ENCODE measurements at places on chromosomes 4 and X.

DNA sequence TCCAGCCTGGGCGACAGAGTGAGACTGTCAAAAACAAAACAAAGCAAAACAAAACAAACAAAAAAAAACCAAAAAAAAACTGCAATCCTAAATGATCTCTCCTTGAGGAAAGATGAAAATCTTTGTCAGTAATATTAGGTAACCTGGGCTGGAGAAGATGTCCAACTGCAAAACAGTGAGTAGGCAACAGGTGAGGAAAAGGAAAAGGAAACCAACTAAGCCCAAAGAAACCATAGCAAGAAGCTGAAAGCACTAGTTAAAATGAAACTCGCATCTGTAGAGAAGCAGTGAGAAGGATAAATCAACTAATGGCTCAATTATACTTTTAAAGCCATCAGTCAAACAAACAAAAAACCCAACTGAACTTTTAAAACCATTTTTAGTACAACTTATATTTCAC is 54.2 kb downstream of the ENOX2 start:
- DNase-seq = no peak

DNA sequence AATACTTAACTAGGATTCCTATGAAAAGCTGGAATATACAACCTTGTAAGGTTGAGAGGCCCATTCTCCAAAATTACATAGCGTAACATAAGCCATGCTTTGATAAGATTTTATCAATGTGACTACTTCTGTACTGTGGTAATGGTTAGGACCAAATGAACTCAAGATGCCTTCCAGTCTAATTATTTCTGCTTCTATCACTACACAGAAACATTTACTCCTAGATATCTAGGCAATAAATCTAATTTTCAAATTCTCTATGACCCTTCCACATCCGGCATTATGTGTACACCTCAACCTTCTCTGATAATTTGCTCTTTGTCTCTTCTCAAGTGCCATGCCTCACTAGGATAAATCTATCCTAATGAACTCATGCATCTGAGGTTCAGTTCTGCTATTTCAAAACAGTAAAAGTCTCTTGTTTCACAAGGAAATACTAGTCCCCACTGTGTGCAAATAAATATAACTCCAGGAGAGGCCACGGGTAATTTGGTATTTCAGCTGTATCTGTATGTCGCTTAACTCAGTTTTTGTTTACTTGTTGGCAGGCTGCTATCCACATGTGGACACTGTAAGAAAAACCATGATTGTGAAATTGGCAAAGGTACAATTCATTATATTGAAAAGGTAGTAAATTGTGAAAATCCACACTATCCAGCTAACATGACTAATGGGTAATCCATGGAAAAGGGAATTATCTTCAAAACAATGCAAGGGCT is 93.3 kb downstream of the PRDM5 start:
- DNase-seq = peak; percentile 74

DNA sequence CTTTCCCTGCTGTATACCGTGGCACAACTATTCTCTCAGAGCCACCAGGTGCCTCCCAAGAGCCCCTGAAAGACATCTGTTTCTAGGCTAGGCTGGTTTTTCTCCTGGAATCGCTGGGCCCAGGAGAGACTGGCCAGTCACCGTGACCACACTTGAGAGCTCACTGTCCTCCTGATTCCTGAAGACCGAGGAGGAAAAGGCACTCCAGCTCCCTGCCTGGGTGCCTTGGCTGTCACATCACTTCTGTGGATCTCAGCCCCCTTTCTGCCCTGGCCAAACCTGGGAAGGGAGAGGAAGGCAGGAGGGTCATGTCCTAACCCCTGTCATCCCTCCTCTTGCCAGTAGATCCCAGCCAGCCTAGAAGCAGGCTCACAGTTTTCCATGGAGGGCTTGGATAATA is 54.7 kb upstream of the LAS1L start:
- no peak for DNase-seq

DNA sequence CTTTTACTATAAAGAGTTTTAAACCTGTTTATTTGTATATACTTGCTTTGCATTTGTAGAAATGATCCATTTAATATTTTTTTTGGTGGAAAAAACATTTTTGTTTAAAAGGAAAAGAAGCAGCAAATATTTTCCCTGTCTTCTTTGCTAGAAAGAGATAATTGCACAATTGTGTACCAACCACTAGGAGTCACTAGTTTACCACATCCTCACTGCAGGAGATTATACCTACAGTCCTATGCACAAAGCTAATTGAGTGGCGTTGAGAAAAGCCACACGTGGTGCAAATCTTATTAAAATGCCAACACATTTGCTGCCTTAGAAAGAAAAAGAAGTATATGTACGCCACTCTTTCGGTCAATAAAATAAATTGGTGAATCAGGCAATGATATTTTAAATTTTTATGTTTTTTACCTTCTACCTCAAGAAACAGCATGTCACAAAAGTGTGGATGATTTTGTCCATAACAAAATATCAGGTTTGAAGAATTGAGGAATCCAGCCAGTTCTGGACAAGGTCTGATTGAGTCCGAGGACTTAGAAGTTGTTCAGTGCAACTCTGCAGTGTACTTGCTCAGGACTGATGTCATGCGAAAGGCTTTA is 102.9 kb downstream of the GRXCR1 start:
- peak; percentile 31 for DNase-seq

GRCh38 chrX:130330706-130331105 is 9.0 kb upstream of the SLC25A14 start:
- DNase-seq = peak; percentile 33

- no peak for DNase-seq
These were observed 216.4 kb downstream of the PALLD start for GRCh38 chr4:168713253-168713652.

- peak; percentile 84 for DNase-seq
These were observed 28.8 kb upstream of the EGFL6 start for GRCh38 chrX:13540602-13541001.

DNA sequence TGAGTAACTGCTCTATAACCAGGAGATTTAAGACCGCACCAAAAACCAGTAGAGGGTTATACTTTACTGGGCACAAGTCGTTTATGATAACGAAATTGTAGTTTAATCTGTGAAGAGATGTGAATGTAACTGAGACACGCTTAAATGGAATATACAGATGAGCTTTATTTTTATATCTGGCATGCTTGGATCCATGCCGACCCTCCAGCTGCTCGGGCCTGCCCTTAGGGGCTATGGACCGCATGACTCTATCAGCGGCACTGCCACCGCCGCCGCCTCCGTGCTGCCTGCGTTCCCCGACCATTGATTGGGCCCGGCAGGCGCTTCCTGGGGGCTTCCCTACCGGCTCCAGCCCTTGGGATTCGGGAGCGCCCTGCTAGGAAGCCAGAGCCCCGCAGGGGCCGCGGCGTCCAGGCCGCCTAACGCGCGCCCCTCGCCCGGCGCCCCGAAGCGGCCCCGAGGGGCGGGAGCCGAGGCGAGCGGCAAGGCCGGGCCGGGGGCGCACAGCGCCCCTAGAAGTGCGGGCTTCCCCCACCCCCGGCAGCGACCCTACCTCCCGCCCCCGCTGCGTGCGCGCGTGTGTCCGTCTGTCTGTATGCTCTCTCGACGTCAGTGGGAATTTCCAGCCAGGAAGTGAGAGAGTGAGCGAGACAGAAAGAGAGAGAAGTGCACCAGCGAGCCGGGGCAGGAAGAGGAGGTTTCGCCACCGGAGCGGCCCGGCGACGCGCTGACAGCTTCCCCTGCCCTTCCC is at the start of gene NFKB1:
Gene NFKB1 (plus strand): TSS at position 664 of the 751 bp plus-strand sequence. CDS start 24,160 bp downstream, outside the sequence.
- DNase-seq = peak; percentile 81

GRCh38 chr4:99403380-99404184 is 31.6 kb downstream of the ADH7 start:
- peak; percentile 72 for DNase-seq

- no peak for DNase-seq
These were observed 23.5 kb downstream of the RAP1GDS1 start for GRCh38 chr4:98284640-98285046.

DNA sequence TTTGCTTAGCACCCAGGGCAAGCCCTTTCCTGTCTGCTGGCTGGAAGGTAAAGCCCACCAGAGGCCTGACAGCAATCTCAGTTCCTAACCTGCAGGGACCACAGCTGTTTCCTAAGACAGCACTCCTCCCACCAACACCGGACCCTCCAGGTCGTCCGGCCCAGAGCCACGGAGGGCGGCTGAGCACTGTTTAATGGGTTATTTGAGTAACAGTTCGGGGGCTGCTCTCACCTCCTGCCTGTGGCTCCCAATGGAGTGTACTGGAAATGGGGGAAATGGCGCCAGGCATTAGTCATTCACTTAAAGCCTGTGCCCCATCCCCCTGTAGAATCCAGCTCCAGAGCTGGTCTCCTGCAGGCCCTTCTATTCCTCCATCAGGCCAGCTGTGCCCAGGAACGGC is 81.6 kb upstream of the ADRA2C start:
- DNase-seq = no peak

- no peak for DNase-seq
These were observed 984.0 kb upstream of the TENM3 start for GRCh38 chr4:181259081-181259709.

DNA sequence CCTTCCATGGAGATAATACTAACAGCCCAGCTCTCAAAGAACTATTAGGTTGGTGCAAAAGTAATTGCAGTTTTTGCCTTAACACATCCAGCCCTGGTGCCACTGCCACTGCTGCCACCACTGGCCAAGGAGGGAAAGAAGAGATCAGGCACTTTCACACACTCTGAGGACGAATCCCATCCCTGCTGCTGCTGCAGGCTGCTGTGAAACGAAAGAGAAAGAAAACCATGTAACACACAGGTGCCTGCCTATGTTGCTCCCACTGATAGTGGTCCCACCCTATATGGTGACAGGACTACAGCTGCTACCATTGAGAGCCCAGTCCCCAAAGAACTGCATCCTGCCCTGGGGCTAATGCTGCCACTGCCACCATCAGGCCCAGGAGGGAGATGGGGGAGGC is 35.1 kb downstream of the TMLHE start:
- DNase-seq = no peak

- peak; percentile 26 for DNase-seq
These were observed 56.4 kb upstream of the TMEM150C start for GRCh38 chr4:82618103-82618720.

GRCh38 chr4:125350470-125351135 is 35.8 kb downstream of the FAT4 start:
- DNase-seq = no peak

DNA sequence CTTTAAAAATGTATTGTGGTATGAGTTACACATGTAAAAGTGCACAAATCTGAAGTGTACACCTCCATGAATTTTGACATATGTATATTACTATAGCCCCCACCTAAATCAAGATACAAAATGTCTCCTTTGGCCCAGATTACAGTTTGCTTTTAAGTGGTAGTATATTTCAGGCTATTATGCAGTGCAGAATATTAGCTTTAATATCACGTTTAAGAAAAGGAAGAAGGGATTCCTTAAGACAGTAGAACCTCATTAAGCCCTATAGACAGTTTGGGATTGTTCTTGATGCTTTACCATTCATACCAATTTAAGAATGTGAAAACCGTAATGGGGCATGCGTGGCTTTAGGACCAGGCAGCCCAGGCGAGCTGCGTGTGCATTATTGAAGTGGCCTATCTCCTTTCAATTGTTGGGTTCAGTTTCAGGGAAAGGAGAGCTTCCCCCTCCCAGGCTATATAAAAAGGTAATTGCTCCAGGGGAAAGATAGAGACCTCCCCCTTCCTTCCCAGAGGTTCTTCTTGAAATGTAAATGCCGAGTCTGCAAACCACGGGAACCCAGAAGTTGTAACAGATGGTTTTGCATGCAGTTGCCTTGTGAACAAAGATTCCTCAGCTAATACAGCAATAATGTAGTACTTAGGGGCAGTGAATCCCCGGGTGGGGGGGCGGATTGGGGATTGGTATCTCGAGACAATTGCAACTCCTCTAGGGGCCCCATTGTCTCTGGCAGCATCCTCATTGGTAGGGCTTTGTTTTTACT is 106.1 kb downstream of the UCHL1 start:
- no peak for DNase-seq

GRCh38 chr4:128291096-128291495 is 3.5 kb upstream of the PGRMC2 start:
- no peak for DNase-seq

GRCh38 chrX:132034648-132035047 is 11.5 kb downstream of the STK26 start:
- no peak for DNase-seq

DNA sequence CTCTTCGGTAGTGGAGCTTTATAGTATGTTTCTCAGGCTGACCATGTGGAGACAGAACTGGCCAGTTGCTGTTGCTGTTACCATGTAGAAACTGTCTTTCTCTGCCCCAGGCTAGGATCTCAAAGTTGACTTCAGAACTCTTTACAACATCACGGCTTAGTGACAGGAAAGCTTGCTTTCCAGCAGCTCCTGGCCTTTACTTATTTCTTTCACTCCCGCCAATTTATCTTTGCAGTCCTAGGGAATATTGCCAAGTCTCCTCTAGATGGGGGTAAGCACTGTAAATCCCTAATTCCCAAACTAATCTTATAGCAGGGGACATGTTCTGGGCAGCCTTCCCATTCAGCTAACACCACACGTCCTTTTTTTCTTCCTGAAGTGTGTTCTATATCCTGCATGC is 631.6 kb downstream of the SPRY1 start:
- peak; percentile 52 for DNase-seq

DNA sequence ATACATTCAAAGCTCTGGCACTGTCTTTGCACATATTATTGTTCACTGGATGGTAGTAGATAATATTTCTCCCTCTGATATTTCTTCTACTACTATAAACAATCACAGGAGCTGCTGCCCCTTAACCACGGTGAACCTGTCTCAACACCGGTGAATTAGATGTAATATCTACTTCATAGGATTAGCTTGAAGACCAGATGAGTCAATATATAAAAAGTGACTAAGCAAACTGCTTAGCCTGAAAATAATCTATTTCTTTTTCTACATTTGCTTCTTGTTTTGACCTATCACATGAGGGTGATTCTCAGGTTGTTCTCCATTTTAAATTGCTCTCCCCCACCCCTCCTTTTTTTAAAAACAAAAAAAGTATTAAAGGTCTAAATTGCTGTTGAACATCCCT is 645.5 kb downstream of the ANKRD50 start:
- DNase-seq = no peak

DNA sequence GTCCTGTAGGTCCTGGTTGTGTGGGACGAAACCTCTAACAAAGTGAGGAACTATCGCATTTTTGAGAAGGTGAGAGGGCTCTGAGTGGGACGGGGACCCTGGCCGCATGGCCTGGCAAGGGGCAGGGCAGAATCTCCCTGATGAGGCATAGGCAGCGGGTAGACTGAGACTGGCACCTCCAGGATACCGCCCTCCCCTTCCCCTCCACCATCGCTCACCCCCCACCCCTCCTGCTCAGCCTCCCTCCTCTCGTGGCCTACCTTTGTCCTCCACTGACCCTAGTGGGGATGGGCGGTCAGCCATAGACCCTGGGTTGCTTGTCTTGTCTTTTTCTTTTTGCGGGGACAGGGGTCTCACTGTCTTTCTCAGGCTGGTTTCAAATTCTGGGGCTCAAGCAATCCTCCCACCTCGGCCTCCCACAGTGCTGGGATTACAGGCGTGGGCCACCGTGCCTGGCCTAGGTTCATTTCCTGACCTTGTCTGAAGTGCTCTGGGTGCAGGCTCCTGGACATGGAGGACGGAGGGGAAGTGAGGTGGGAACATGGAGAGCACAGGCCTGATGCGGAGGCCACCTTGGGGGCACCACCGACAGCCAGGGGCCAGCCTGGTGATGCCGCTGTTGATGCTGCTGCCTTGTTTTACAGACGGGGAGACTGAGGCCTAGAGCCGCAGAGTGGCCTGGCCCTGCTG is 10.5 kb upstream of the ADD1 start:
- DNase-seq = no peak

All from fibroblast of villous mesenchyme (primary cell).